ENCODE measurements at places on chromosomes 1 and 21.

- DNase-seq, result no peak
Measured at GRCh38 chr21:43268086-43268803, 99.4 kb downstream of the CRYAA start.

DNA sequence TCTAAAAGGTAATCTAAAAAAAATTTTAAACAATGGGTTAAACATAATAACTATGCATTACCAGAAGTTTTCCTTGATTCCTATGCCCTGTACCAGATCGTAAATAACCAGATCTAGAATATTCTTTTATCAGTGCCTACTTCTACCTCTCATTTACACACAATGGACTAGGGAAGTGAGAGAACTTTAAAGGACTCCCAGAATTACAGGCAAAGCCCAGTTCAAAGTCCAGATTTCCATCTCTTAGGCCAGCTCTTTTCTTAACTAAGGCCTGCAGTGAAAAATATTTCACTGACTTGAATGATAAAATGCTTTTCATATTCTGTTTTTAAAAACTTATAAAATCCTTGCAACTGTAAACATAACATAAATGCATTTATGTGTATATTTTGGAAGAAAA lies 32.6 kb downstream of the ESRRG start:
- no peak for DNase-seq

DNA sequence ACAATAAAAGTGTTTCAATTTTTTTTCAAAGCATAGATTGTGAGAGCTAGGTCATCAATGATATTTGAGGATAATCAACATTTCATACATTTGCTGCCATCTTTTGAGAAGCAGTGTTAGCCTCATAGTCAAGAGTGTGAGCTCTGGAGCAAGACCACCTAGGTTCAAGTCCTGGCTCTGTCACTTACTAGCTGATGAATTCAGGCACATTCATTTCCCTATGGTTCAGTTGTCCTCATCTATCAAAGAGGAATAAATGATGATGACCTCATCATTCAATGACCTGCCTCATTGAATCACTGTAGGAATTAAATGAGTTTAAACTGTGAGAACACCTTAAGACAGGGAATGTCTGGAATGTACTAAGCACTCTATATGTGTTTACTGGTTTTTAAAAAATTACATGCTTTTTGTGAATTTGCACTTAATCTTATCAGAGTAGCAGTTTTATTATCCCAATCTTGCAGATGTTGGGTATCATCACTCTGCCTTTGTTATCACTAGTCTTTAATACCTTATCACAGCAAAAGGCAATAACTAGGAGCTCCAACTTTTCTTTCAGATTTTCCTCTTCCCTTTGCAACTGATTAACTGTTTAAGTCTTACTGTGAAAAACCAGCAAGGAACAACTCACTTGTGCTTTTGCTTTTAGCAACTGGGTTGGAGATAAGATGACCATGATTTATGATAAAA lies 47.4 kb downstream of the SLC30A10 start:
- no peak for DNase-seq

GRCh38 chr1:109299558-109300343 lies 7.1 kb downstream of the MYBPHL start:
- no peak for DNase-seq

DNA sequence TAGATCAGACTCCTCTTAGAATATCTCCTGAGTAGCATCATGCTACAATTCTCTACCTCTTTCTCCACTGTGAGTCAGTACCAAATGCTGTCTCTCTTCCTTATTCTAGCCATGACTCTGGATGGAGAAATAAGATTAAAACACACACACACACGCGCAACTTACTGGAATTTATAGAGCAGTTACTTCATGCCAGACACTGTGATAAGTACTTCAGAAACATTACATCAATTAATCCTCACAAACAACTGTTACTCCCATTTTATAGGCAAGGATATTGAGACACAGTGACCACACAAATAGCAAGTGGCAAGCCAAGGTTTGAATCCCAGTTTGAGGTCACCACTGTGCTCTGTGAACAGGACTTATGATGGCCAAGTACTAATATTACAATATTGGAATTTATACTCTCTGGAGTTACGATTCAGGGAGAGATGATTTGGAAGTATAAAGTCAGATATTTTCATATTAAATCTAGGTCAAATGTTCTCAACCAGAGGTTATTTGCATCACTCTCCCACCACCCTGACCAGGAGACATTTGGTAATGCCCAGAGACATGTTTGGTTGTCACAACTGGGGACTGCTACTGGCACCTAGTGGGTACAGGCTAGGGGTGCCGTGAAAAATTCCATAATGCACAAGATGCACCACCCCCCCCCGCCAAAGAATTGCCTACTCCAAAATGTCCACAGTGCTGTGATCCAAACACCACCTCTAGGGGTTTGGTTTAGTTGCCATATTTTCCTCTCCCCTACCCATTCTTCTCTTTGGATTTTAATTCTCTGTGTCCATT lies 221.6 kb downstream of the LTN1 start:
- DNase-seq, result no peak

- DNase-seq, result no peak
Measured at GRCh38 chr1:177281901-177282300, 111.1 kb downstream of the BRINP2 start.

- no peak for DNase-seq
Measured at GRCh38 chr1:161072751-161073449, 3.2 kb upstream of the ARHGAP30 start.

GRCh38 chr21:43874085-43874805 lies 9.2 kb downstream of the AGPAT3 start:
- no peak for DNase-seq

DNA sequence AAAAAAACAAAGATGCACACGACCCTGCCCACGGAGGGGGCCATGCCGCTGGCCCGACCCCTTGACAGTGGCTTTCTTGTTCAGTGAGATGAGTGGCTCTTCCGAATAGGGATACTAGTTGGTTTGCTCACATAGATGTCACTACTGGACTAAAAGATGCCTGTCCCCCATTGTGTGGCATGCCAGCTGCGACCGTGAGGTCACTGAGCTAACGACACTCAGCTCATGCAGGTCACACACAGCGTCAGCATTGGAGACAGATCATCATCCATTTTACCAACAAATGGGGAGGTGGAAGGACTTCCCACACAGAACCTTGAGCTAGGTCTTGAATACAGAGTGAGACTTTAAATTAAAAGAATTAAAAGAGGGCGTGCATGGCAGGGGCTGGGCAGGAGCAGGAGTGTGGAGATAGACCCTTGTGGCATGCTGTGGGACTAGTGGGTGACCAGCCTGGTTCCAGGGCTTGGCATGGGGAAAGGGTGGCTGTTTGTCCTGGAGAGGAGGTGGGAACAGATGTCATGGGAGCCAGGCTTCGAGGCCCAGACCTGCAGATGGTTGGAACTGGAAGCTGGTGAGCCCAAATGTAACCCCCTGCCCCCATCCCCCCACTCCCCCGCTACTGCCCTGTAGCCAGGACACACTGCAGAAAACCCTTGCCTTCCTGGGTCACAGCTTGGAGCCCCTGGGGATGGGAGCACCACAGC lies 12.4 kb downstream of the SLC1A7 start:
- no peak for DNase-seq

DNA sequence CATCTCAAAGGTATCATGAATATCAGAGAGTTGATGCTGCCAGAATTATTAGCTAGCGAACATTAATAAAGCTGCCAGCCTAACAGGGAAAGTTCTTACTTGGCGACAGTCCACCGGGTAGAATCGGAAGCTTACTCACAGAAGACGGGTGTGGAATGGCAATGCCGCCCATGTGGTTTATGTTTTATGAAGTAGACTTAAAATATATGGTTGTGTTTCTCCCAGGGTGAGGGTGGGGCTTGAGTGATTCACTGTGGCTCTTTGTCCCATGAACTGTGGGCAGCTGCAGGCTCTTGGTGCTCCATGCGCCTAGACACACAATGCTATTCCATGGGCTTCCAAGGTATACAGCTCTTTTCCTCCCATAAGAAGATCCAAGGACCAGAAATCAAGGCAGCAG lies 162.7 kb downstream of the PIGK start:
- no peak for DNase-seq

DNA sequence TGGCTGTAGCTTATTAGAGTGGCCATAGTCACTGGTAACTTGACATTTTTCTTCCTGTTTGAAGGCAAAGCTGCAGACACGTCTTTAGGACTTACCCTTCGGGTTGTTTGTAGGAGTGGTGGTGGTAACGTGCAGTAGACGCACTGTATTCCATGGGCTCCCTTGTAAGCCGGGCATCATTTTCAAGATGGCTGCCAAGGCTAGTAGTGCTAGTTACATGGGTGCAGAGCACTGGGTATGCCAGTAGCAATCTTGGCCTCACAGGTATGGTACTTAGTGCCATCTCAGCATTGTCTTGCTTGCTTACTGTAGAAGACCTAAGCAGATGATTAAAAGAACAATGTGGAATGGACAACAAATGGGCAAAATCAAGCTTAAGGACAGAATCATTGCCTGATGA lies 1.9 kb downstream of the YBX1 start:
- DNase-seq, result no peak

DNA sequence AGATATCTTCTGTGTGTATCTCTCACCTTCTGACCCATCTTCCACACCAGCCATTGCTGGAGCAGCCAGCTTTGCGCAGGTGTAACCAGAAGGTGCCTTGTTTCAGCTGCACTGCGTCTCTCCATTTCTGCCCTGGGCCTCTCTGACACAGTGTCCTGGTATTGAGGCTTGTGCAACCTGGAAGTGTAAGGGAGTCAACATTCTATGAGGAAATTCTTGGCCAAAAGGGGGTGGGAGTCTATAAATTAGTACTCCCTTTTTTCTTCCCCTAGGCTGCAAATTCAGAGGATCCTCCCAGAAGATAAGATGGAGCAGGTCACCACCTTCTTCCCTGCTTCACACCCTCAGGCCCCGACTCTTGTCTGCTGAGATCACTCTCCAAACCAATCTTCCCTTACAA lies 109.1 kb downstream of the MRPS6 start:
- DNase-seq, result no peak

GRCh38 chr1:206457408-206458120 lies 12.7 kb upstream of the IKBKE start:
- no peak for DNase-seq

GRCh38 chr1:175826705-175827104 lies 83.3 kb upstream of the TNR start:
- no peak for DNase-seq

DNA sequence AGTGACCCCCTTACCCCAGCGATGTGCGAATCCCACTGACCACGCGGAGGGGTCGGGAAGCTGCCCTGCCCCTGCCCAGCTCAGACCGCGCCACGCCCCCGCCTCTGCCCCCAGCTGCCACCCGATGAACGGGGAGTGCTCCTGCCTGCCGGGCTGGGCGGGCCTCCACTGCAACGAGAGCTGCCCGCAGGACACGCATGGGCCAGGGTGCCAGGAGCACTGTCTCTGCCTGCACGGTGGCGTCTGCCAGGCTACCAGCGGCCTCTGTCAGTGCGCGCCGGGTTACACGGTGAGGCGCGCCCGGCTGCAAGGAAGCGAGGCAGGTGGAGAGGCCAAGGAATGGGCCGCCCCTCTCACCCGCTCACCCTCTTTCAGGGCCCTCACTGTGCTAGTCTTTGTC lies 11.9 kb upstream of the LRRC71 start:
- DNase-seq, result no peak

- no peak for DNase-seq
Measured at GRCh38 chr1:248361121-248361715, at the start of gene OR2T4. Gene OR2T4, plus strand, starts transcription at chr1:248361665. Its CDS starts 0 bp downstream, at chr1:248361665.

DNA sequence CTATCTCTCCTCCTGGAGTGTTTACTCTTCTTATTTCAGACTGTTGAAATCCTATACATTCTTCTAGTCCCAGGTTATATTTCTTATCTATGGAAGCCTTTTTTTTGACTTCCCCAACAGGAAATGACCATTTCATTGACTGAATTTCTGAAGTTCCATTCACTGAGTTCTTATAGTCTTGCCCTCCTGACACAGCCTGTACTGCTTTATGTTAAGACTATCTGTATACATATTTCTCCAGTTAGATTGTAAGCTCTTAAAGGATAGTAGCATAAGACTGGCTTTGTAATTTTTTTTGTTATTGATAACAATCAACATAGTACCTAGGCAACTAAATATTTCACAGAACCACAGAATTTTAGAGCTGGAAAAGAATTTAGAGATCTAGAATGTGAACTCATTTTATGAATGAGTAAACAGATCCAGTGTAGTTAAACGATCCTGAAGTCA lies 14.9 kb upstream of the MACF1 start:
- no peak for DNase-seq

- no peak for DNase-seq
Measured at GRCh38 chr1:174884038-174884437, 115.7 kb upstream of the CACYBP start.

DNA sequence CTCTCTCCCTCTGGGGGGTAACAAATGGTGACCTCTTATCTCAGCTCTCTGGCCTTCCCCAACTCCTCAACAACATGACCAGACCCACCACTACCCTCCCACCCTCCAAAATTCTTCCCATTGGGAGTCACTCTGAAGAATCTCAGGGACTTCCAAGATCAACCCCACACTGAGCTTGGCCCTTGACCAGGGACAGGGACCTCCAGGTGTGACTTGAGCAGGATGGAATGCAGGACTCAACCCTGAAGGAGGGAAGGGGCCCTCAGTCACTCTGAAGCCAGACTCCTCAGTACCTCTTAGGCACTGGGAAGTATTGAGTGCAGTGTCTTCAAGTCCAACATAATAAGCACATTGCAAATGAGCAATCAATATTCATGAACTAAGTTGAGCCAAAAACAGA lies 1.9 kb downstream of the CASQ1 start:
- no peak for DNase-seq

DNA sequence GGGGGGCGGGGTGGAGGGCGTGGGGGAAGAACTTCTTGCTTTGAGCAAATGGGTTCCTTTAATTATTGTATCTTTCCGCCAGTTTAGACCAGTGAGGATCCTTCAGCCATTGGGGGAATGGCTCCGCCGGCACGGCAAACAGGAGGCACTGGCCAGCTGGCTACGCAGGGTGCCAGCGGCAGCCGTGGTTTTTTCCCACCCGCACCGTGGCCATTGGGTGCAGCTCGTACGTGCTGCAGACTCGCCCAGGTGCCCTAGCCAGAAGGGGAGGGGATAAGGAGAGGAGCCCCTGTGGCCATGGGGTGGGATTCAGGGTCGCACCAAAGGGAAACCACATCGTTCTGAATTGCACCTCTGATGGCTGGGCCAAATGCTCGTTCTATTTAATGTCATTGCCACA lies 65.6 kb downstream of the RGSL1 start:
- no peak for DNase-seq

DNA sequence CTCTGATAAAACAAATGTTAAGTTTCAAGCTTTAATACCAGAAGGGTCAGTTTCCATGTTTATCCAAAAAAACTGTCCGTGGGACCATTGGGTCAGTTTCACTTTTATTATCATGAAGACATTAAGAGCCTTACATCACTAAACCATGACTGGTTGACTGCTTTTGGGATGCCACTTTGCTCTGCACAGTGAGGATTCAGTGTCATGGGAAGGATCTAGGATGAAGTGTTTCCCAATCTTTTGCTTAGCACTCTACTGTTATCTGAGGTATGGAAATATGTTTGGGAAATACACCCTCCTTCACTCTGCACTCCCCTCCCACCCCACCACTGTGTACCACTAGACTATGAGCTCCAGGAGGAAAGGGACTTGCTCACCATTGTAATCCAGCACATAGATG lies 16.3 kb downstream of the RPS6KC1 start:
- DNase-seq, result no peak

GRCh38 chr1:168801032-168801745 lies 72.2 kb upstream of the DPT start:
- no peak for DNase-seq

- DNase-seq, result no peak
Measured at GRCh38 chr1:215501496-215501895, 65.6 kb upstream of the KCTD3 start.
